H4 (cell line): ENCODE measurements at places on chromosomes 4 and X. TPM values are rescaled to one million over a fixed set of nuclear protein-coding genes. Genes with fewer than 3 reads are reported as not detected.

Gene RBM46
- total RNA-seq, result not detected in 2 replicates

Gene CT45A3
- not detected in 2 replicates for total RNA-seq

Gene RNF150
- total RNA-seq, result 2.4 and 3.1 TPM in 2 replicates

Gene TGIF2LX
- 5.8 and 9.6 TPM in 2 replicates for total RNA-seq

Gene MAGEB10
- total RNA-seq, result not detected in 2 replicates

Gene LEF1
- total RNA-seq, result 33.0 and 37.2 TPM in 2 replicates

Gene CT45A10
- 0.43 TPM in 1 of 2 replicates, not detected in the other for total RNA-seq

Gene GCNA
- total RNA-seq, result 1.0 and 1.2 TPM in 2 replicates

Gene SHISA3
- total RNA-seq, result 0.27 TPM in 1 of 2 replicates, not detected in the other

Gene GRPEL1
- total RNA-seq, result 74.3 and 75.4 TPM in 2 replicates

Gene FAM47E
- 3.9 and 4.9 TPM in 2 replicates for total RNA-seq

Gene XG
- total RNA-seq, result 0.06 TPM in 1 of 2 replicates, not detected in the other

Gene TCEAL2
- total RNA-seq, result 2.6 and 3.8 TPM in 2 replicates

Gene TCP11X2
- total RNA-seq, result 1.3 TPM in 1 of 2 replicates, not detected in the other

Gene IL21
- not detected in 2 replicates for total RNA-seq

Gene NPY2R
- not detected in 2 replicates for total RNA-seq

Gene CDKL2
- total RNA-seq, result 0.02 and 0.31 TPM in 2 replicates

Gene ZFYVE28
- 1.9 and 2.7 TPM in 2 replicates for total RNA-seq

Gene NEXMIF
- not detected in 2 replicates for total RNA-seq

Gene SPIN2A
- total RNA-seq, result 0.04 TPM in 1 of 2 replicates, not detected in the other

Gene PIR
- 117 and 126 TPM in 2 replicates for total RNA-seq

Gene IGFBP7
- total RNA-seq, result 45.1 and 45.5 TPM in 2 replicates

Gene XAGE1A
- total RNA-seq, result not detected in 2 replicates

Gene HTR2C
- total RNA-seq, result not detected in 2 replicates

Gene SMARCA5
- total RNA-seq, result 27.8 and 31.6 TPM in 2 replicates

Gene DMD
- total RNA-seq, result 9.3 and 13.3 TPM in 2 replicates

Gene AMOT
- total RNA-seq, result 4.3 and 6.7 TPM in 2 replicates

Gene UGT2B11
- total RNA-seq, result not detected in 2 replicates

Gene HPGDS
- total RNA-seq, result not detected in 2 replicates

Gene CT47B1
- not detected in 2 replicates for total RNA-seq

Gene IL2
- not detected in 2 replicates for total RNA-seq

Gene CD40LG
- total RNA-seq, result not detected in 2 replicates

Gene CCNA2
- 119 and 132 TPM in 2 replicates for total RNA-seq

Gene FGF5
- 0.76 and 1.3 TPM in 2 replicates for total RNA-seq

Gene PSAPL1
- not detected in 2 replicates for total RNA-seq

Gene P2RY8
- 0.25 TPM in 1 of 2 replicates, not detected in the other for total RNA-seq

Gene CT45A2
- not detected in 2 replicates for total RNA-seq

Gene INTU
- 0.37 and 2.2 TPM in 2 replicates for total RNA-seq

Gene FAM184B
- 0.08 TPM in 1 of 2 replicates, not detected in the other for total RNA-seq

Gene KCNE5
- 0.14 TPM in 1 of 2 replicates, not detected in the other for total RNA-seq

Gene ZNF711
- total RNA-seq, result 5.0 and 7.2 TPM in 2 replicates

Gene PAGE2
- 0.48 TPM in 1 of 2 replicates, not detected in the other for total RNA-seq

Gene KCNIP4
- not detected in 2 replicates for total RNA-seq

Gene AKAP4
- not detected in 2 replicates for total RNA-seq

Gene PDZD4
- 3.8 and 4.0 TPM in 2 replicates for total RNA-seq

Gene FGD1
- 2.6 and 4.1 TPM in 2 replicates for total RNA-seq

Gene EFNB1
- total RNA-seq, result 7.0 and 10.1 TPM in 2 replicates

Gene CTAG2
- not detected in 2 replicates for total RNA-seq

Gene GPR143
- not detected in 2 replicates for total RNA-seq

Gene TIGD4
- 0.16 and 0.60 TPM in 2 replicates for total RNA-seq

Gene MTMR8
- 0.82 and 1.6 TPM in 2 replicates for total RNA-seq

Gene MAGEC2
- 77.8 and 91.2 TPM in 2 replicates for total RNA-seq

Gene PLS3
- 126 and 161 TPM in 2 replicates for total RNA-seq

Gene MOSPD2
- total RNA-seq, result 6.6 and 12.2 TPM in 2 replicates

Gene IGSF1
- total RNA-seq, result 1.9 and 2.0 TPM in 2 replicates
